Thyroid gland (tissue), 4 donors: ENCODE measurements at places on chromosomes 12 and 14.

DNA sequence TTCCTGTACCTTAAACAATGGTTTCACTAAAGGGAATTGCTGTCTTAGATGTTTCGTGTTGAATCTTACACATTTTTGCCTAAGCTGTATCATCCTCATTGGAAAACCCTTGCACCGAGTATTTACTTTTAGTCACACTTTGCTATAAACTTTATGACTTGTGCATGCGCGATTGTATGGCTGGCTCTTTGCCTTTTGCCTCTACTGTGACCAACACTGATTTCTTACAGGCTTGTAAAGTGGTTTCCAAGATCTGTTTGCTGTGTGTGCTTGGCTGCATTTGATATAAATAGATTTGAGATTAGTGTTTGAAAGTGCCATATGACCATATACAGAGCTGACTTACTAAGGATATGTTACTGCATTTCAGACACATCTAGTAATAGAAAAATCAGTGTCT is 40.5 kb downstream of the RASSF3 start:
- H3K27ac ChIP-seq, result no peak overlapping the region
- H3K27me3 ChIP-seq, result no peaks in the 10 kb centered on the region

GRCh38 chr12:106171117-106171750 is 32.5 kb upstream of the NUAK1 start:
- no peak overlapping the region for H3K4me3 ChIP-seq
- no peaks in the 10 kb centered on the region for H3K36me3 ChIP-seq
- DNase-seq, result no peak
- H3K27ac ChIP-seq, result no peak overlapping the region
- H3K27me3 ChIP-seq, result no peaks in the 10 kb centered on the region

GRCh38 chr12:47730341-47730744 is 5.1 kb upstream of the ENDOU start:
- no peaks in the 10 kb centered on the region for H3K27me3 ChIP-seq
- H3K27ac ChIP-seq, result peak overlapping the region; percentile 48
- H3K4me1 ChIP-seq, result peaks cover 11% of the 10 kb centered on the region
- DNase-seq, result peak; percentile 76

DNA sequence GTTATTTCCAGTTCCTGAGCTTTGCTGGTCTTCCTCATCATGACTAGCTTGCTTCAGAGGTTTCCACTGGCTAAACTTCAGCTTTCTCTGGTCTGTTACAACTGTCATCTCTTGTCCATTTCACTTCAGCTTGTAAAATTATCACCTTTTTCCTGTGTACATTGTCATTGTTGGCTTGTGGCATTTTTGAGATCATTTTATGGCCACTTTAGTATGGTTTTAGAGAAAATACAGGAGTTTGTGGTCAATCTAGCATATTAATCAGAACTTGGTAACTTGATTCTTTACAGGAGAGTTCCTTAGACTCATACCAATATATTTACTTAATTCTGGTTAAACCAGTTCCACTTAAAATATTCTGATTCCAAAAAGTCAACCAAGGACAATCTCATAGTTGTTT is 235.9 kb upstream of the KITLG start:
- no peak overlapping the region for H3K4me3 ChIP-seq
- H3K27me3 ChIP-seq, result no peaks in the 10 kb centered on the region
- DNase-seq, result no peak
- no peaks in the 10 kb centered on the region for H3K4me1 ChIP-seq

DNA sequence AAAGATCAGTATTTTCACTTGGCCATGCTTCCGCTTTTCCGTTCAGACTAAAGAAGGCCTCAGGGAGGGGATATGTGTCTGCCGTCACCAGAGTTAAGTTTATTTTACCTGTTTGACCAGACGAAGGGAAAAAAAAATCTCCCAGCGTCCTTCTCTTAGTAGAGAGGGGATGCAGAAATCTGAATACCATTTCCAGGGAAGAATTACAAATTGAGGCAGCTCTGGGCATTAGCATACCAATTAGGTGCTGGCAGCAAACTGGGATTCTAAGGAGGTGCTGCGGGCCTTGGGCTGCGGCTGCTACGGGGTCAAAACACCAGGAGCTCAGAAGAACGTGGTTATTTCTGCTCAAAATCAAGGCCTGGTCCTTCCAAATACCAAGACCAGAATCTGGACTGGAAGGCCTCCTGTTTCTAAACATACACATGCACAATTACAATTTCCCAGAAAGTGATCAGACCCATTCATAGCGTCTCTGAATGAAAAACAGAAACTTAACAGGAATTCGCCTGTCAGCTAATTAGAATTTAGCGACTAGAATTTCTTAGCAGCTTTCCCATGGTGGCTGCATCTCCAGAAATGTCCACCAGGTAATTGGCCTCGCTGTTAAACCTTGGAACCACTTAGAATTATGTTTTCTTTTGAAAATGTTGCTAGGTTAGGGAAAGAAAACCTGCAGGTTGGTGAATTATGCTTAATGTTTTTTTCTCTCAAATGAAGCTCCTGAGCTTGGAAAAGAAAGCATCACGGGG is 617.0 kb downstream of the VRK1 start:
- peaks cover 17% of the 10 kb centered on the region for H3K27me3 ChIP-seq
- H3K4me1 ChIP-seq, result no peaks in the 10 kb centered on the region
- H3K4me3 ChIP-seq, result no peak overlapping the region
- H3K36me3 ChIP-seq, result no peaks in the 10 kb centered on the region

- H3K27ac ChIP-seq, result no peak overlapping the region
- no peaks in the 10 kb centered on the region for H3K36me3 ChIP-seq
- peaks cover 14% of the 10 kb centered on the region for H3K4me1 ChIP-seq
- H3K4me3 ChIP-seq, result no peak overlapping the region
- no peak for DNase-seq
- H3K27me3 ChIP-seq, result no peaks in the 10 kb centered on the region
These were observed 20.3 kb upstream of the EIF5 start for GRCh38 chr14:103313704-103314103.

GRCh38 chr12:51820526-51821439 is 27.7 kb downstream of the FIGNL2 start:
- H3K27ac ChIP-seq, result no peak overlapping the region
- H3K4me1 ChIP-seq, result no peaks in the 10 kb centered on the region
- H3K36me3 ChIP-seq, result no peaks in the 10 kb centered on the region

DNA sequence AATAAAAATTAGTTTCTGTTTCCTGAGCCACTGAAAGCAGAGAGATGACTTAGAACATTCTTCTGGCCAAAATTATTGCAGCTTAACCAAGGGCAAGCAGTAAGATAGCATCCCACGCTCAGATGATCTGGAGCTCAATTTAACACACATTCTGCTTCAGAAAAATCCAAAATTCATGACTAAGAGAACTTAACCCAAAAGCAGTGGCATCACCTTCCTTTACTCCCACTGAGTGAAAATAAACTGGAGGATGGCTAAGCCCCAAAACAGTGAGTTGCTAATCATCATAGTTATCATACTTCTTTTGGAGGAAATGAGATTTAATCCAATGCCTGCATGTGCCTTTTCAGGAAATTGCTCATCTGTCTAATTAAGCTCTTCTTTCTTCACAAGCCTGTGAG is 195.4 kb downstream of the DUSP6 start:
- no peak overlapping the region for H3K4me3 ChIP-seq
- no peak for DNase-seq
- no peak overlapping the region for H3K27ac ChIP-seq
- H3K4me1 ChIP-seq, result peaks cover 7% of the 10 kb centered on the region

DNA sequence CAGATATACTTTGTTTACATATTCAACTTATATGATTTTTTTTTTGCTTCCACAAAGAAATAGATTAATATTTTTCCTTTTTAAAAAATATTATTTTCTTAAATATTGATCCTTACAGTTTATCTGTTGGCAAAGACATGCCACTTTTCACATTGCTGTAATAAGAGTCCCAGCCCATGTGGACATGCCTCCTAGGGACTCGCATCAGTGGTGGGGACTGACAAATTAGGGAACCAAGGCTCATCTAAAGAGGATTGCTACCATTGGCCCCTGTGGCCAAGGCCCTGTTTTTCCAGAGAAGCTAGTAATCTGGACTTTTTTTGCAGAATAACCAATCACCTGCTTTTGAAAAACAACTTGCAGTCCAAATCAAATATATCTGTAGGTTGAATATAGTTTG is 27.8 kb upstream of the BMAL2 start:
- peaks cover 9% of the 10 kb centered on the region for H3K36me3 ChIP-seq
- H3K27me3 ChIP-seq, result no peaks in the 10 kb centered on the region
- H3K27ac ChIP-seq, result peak overlapping the region; percentile 52
- H3K4me3 ChIP-seq, result no peak overlapping the region
- no peaks in the 10 kb centered on the region for H3K4me1 ChIP-seq
